Activated CD8-positive, alpha-beta T cell treated with anti-CD3 and anti-CD28 coated beads, Interleukin-2, amount 10 ng/mL, durations not matched to agents 7 days and 5 days (primary cell): ENCODE measurements at places on chromosomes 12 and 14. TPM values are rescaled to one million over a fixed set of nuclear protein-coding genes. Genes with fewer than 3 reads are reported as not detected.

HPD gene
- not detected for total RNA-seq

- DNase-seq: no peak
- H3K27me3 ChIP-seq: no peaks in the 10 kb centered on the region
- H3K4me3 ChIP-seq: no peak overlapping the region
- H3K27ac ChIP-seq: no peak overlapping the region
- H3K36me3 ChIP-seq: no peaks in the 10 kb centered on the region
These were observed 32.9 kb downstream of the RERGL start for GRCh38 chr12:18057051-18057450.

DNA sequence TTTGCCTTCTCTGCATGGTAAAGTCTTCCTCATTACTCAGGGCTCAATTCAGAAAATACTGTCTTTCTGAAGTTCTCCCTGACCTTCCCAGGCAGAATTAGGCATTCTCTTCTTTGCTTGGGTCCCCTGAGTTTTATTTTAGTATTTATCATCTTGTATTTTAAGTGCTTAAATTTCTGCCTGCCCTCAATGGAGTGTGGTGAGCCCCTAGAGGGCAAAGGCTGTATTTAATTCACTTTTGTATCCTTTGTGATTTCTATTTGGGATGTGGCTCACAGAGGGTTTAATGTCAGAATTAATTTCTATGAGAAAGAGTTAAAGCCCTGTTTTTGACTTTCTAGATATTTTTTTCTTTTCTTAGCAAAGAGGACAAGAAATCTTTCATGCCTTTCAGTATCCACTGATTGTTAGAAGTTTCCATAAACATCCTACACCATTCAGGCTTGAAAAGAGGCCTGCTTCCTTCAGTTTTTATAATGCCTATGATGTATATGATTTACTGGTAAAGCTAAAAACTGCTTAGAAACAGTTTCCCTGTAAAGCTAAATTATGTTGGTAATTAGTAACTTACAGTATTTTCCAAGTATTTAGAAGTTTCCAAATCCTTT, 55.6 kb upstream of the PTPRB start:
- no peaks in the 10 kb centered on the region for H3K27me3 ChIP-seq
- no peak overlapping the region for H3K4me3 ChIP-seq
- H3K4me1 ChIP-seq: peaks cover 3% of the 10 kb centered on the region
- no peak overlapping the region for H3K27ac ChIP-seq

DNA sequence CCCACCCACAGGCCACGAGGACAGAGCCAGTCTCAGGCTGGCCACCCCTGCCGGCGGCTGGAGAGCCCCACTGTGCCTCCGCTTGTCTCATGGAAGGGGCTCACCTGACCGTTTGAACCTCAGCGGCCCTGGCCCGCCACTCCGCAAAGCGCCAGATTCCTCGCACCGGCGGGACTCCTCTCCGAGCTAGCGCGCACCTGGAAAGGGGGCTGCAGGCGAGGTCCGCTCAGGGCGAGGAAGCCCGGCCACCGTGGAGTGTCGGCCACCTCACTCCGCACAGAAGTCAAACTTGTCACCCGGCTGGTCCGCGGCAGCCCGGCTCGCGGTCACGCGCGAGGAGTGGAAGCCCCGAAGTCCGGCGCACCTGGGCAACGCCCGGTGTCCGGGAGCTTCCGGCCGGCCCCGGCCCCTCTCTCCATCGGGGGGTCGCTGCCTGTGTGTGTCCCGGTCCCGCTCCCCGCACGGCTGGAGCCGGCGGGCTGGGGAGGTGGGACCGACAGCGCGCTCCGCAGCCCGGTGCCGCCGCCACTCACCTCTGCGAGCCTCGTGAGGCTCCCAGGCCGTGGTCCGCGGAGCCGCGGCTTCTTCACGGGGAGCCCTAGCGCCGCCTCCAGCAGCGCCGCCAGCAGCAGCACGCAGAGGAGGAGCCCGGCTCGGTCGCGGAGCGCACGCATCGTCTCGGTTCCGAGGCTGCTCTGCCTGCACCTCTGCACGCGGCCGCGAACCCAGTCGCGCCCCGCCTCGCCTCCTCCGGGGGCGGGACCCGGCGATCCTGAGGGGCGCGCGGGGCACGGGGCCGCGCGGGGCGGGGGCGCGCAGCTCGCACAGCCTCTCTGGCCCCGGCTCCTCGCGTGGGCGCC, at the start of gene ISM2:
TSS of gene ISM2 (minus strand) at position 697 of the 860 bp plus-strand sequence. CDS start at position 674, 23 bp downstream.
- H3K4me3 ChIP-seq: peak within 1 kb of the TSS; percentile 67
- H3K4me1 ChIP-seq: peaks cover 7% of the 10 kb centered on the region
- peaks cover 3% of the 10 kb centered on the region for H3K36me3 ChIP-seq
- peaks cover 24% of the 10 kb centered on the region for H3K27me3 ChIP-seq
- DNase-seq: peak; percentile 68
- no peak within 1 kb of the TSS for H3K27ac ChIP-seq

- no peak overlapping the region for H3K27ac ChIP-seq
- no peak for DNase-seq
- peaks cover 16% of the 10 kb centered on the region for H3K4me1 ChIP-seq
- no peaks in the 10 kb centered on the region for H3K27me3 ChIP-seq
- peaks cover 32% of the 10 kb centered on the region for H3K36me3 ChIP-seq
These were observed 5.6 kb upstream of the KANSL2 start for GRCh38 chr12:48687592-48687991.

DNA sequence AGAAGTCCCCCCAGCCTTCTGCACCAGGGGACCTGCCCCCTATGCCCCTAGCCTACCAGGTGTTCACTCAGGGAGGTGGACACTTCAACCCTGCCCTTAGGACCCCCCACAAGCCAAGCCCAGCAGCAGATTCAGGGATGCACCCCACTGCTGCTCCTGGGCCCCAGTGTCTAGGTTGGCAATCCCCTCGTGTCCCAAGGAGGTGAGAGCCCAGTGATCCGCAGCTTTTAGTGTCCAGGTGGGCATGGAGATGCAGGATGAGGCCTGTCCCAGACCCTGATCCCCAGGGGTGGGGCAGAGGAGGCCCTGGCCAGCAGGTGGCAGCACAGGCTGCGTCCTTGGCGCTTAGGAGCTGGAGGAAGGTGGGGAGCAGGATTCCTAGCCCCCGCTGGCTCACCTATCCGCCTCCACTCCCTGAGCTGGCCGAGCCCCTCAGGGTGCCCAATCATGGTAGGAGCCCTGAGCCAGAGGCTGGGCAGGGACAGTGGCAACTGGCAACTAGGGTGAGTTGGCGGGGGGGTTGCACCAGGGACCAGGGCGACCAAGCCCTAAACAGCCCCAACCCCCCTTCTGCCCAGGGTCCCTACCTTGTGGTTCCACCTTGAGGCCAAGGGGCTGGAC, 4.1 kb downstream of the CKB start:
- peaks cover 18% of the 10 kb centered on the region for H3K4me1 ChIP-seq
- no peak overlapping the region for H3K4me3 ChIP-seq
- H3K36me3 ChIP-seq: no peaks in the 10 kb centered on the region
- peaks cover 6% of the 10 kb centered on the region for H3K27me3 ChIP-seq
- peak; percentile 65 for DNase-seq

- H3K27ac ChIP-seq: no peak overlapping the region
- H3K36me3 ChIP-seq: no peaks in the 10 kb centered on the region
- peaks cover 7% of the 10 kb centered on the region for H3K27me3 ChIP-seq
- peaks cover 4% of the 10 kb centered on the region for H3K4me1 ChIP-seq
- DNase-seq: peak; percentile 51
- H3K4me3 ChIP-seq: peak overlapping the region; percentile 54
These were observed 24.9 kb downstream of the SLC6A12 start for GRCh38 chr12:188910-189621.
